Activated CD4-positive, CD25-positive, alpha-beta regulatory T cell (primary cell): ENCODE measurements at places on chromosomes 5 and 9.

GRCh38 chr9:136300016-136300545, 3.8 kb downstream of the CCDC187 start:
- no peak for DNase-seq

DNA sequence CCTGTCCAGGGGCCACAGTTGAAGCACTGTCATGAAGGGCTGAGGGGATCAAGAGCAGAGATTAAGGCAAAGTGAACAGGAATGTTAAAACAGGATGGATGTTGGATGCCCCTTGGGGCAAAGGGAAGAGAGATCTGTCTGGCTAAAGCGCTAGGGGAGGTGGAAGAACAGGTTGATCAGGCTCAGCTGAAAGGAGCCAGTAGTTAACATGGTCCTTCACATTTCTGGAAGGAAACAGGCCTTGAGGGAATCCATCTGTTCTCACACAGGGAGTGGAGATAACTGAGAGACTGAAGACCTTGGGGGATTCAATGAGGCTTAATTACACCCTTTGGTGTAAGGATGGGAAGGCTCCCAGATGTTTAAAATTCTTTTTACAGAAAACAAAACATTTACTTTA, 5.8 kb downstream of the HAPLN1 start:
- no peak for DNase-seq

DNA sequence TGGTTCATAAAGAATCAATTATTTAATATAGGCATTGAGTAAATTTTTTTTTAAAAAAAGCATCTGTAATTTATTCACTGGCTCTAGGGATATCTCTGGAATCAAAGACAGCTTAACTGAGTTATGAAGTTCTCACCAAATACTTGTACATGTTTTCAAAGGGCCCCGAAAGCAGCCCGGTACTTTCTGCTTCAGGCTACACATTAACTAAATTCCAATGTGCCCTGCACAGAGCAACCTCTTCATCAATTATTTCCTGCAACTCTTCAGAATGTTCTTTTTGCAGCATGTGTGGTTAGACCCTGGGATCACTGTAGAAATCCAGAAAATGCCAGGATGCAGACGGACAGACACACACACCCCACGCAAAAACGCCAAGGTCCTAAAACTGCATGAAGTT, 209.0 kb downstream of the EFNA5 start:
- no peak for DNase-seq

GRCh38 chr5:35003018-35003957, 44.5 kb downstream of the AGXT2 start:
- peak; percentile 34 for DNase-seq

GRCh38 chr9:130024597-130024994, 18.4 kb downstream of the FNBP1 start:
- no peak for DNase-seq

DNA sequence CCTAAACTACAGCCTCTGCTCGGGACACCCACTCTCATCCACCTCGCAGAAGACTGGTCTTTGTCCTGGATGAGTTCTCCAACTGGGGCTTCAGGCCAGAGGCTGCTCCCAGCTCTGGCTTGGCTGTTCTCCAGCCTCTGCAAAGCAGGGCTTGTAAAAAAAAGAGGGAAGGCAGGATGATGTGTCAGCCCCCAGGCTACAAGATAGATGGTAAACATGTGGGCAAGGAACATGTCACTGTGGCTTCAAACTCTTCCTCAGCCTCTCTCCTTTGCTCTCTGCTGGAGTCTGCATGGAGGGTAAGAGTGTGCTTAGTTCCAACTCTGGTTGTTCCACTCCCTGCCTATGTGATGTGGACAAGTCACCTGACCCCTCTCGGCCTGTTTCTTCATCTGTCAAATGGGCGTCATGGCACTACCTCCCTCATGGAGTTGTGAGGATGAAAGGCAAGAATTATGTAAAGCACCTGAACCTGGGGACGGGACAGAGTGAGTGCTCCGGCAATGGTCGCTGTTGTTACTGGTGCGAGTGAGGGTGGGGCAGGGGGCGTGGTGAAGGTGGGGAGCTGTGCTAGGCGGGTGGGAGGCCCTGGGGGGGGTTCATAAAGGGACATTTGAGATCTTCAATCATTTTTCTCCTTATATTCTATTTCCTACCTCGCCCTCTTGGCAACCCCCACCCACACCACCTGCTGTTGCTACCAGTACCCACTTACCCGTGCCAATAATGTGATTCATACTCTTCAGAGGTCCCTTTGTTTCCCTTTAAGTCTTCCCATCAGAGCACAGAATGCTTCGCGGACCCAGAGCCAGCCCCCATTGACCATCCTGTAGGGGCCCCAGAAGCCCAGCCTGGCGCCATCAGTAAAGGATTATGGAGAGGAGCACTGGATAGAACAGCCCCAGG, 6.8 kb upstream of the ZNF79 start:
- DNase-seq: no peak

- no peak for DNase-seq
Observed at GRCh38 chr5:1354576-1354975, 9.7 kb upstream of the CLPTM1L start.

DNA sequence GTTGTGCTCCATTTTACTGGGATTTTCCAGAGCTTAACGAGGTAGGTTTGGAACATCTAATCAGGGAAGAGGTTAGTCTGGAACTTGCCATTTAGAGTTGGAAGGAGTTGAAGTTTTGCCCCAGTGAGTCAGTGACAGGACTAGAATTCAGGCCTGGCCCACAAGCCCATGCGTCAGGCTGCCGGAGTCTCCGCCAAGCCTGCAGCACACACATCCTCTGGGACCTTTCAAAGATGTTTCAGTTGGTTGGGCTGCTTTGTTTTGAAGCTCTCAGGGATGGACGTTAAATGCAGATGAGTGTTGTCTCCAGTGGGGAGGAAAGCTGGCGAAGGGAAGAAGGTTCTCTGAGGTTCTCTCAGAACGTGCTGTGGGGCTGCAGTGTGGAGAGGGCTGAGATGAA, 147.0 kb downstream of the PSAT1 start:
- no peak for DNase-seq

GRCh38 chr5:98334946-98335345, 438.5 kb upstream of the RGMB start:
- no peak for DNase-seq

DNA sequence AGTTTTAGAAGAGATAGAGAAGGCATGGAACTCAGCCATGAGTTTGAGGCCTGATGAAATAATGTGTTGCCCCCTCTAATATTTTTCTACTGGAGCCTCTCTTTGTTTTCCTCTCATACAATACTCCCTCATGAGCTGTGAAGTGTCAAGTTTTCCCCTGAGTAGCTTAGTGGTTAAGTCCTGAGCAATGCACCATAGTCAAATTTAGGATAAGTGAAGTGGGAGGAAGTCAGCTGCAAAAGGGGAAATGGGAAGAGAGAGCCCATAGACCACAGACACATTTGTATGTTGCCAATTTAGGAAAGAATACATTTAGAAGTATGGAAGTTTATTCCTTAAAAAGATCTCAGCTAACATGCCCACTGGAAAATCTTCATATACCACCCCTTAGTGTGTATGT, 171.5 kb upstream of the NREP start:
- no peak for DNase-seq

DNA sequence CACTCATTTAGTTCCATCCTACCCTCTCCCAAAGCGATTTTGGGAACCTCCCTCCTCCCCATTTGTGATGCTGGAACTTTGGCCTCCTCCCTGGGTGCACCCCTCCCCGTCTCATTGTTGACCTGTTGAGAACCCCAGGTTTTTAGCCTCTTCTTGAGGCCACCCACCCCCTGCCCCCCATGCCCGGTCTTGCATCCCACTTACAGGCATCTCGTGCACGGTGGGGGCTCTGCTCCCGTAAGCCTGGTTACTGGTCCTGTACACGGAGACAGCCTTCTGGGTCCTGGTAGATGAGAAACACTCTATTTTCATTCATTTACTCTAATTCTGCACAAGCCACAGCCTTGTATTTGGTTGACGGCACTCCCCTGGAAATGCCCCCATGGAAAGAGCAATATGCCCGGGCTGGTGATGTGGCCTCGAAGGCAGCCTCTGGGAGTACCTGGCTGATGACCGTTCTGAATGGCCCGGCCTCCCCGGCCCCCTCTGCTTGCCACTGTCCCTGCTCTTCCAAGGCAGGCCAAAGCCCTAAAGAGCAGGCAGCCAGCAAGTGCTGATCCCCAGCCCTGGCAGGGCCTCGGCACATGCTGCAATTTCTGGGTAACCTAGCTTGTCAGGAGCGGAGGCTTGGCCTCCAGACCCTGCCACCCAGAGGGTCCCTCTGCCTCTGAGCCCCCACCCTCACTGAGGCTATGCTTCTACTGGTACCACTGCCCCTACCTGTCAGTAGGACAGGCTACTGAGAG, 1.9 kb upstream of the MRPS2 start:
- no peak for DNase-seq

DNA sequence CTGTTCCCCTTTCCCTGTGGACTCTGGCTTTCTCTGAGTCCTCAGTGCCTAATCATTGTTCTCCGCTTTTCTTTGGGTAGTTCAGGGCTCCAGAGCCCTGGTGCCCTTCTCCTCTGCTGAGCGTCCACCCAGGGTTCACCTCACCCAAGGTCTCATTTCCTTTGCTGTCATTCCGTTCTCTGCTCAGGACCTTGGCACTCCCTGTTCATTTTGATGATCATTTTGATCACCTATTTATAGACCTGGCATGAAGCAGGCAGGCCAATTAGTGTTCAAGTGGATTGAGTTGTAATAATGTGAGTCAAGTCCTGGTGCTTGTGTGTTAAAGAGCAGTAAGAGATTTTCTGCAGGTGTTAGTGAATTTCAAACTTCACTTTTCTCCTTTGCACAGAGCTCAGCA, 3.6 kb downstream of the TRIO start:
- DNase-seq: no peak

DNA sequence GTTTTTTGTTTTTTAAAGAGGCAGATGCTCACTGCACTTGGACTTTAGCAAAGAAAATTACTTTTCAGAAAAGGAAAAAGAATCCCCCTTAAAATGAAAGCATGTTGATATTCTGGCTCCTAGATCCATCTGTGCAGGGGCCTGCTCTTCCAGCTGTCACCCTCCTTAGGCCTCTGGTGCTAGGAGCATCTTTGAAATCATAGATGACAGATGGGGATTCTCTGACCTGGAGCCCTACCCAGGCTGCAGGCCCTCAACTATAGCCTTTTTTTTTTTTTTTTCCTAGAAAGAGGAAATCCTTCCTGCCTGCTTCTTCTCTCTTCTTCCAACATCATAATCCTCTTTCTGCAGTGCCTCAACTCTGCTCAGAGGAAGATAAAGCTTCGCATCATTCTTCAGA, 16.3 kb upstream of the DCP2 start:
- no peak for DNase-seq

DNA sequence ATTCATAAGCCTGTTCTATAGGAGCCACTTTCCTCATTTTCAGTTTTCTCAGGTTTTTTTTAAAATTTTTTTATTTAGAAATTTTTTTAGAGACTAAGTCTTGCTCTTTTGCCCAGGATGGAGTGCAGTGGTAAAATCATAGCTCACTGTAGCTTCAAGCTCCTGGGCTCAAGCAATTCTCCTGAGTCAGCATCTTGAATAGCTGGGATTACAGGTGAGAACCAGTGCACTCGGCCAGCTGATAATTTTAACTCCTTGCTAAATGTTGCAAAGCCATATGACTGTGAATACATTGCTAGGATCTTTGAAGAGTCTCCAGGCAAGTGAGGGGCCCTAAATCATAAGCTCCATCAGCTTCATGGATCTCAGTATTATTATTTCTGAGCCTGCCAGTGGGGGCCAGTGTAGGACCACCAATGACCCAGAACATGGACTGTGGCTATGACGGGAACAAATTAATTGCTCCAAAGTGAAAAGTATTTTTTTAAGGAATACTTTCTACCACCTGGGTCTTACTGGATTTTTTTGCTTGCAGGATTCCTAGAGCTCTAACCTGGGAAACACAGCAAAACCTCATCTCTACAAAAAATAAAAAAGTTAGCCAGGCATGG, 5.7 kb upstream of the GAPVD1 start:
- DNase-seq: no peak

DNA sequence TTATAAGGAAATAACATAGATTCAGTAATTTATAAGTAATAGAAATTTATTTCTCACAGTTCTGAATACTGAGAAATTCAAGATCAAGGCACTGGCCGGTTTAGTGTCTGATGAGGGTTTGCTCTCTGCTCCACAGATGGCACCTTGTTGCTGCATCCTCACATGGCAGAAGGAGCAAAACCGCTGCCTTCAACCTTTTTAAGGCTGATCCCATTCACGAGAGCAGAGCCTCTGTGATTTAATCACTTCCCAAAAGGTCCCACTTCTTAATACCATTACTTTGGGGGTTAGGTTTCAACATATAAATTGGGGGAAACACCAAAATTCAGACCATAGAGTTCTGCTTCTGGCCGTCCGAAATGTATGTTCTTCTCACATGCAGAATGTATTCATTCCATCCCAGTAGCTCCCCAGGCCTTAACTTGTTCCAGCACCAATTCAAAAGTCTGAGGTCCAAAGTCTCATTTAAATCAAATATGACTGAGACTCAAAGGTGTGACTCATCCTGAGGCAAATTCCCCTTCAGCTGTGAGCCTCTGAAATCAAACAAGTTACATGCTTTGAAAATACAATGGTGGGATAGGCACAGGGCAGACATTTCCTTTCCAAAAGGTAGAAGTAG, 30.6 kb downstream of the BAAT start:
- no peak for DNase-seq

GRCh38 chr5:163079618-163080017, 357.8 kb upstream of the CCNG1 start:
- DNase-seq: no peak

- no peak for DNase-seq
Observed at GRCh38 chr5:422323-423232, 20.4 kb upstream of the EXOC3 start.

DNA sequence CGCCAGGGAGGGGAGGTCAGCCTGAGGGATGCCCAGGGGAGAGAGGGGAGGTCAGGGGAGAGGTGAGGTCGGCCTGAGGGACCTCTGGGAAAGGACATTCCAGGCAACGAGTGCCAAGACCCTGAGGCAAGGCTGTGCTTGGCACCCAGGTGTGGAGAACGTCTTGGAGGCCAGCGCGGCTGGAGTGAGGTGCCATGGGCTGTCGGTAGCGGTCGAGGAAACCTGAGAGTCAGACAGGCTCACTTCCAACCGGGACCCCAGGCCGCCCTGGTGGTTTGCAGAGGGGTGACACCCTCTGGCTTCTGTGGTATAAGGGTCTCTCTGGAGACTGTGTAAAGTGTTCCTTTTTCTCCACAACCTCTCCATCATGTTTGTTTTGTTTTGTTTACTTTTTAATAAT, 82.9 kb downstream of the CACNA1B start:
- DNase-seq: no peak

DNA sequence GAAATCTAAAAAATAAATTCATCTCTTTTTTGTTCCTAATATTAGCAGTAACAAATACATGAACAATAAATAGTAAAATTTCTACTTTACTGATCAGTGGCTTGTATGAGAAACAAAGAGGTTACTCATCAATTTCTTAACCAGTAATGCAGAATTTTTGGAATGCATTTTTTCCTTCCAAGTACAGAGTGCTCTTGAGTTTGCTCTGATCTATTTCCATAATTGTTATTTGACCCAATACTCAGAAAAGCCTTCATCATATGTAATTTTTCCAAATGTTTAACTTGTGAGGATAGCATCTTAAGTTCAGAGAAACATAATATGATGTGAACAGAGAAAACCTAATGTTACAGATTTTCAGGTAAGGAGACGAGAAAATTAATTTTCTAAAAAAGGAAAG, 47.3 kb downstream of the FBN2 start:
- no peak for DNase-seq
